Stimulated activated CD4-positive, alpha-beta T cell treated with anti-CD3 and anti-CD28 coated beads, Interleukin-2, amount 100 ng/mL, for 24 hours (primary cell): ENCODE measurements at places on chromosomes 4 and X.

GRCh38 chr4:120926358-120927025 lies 4.0 kb upstream of the PRDM5 start:
- no peak for DNase-seq

DNA sequence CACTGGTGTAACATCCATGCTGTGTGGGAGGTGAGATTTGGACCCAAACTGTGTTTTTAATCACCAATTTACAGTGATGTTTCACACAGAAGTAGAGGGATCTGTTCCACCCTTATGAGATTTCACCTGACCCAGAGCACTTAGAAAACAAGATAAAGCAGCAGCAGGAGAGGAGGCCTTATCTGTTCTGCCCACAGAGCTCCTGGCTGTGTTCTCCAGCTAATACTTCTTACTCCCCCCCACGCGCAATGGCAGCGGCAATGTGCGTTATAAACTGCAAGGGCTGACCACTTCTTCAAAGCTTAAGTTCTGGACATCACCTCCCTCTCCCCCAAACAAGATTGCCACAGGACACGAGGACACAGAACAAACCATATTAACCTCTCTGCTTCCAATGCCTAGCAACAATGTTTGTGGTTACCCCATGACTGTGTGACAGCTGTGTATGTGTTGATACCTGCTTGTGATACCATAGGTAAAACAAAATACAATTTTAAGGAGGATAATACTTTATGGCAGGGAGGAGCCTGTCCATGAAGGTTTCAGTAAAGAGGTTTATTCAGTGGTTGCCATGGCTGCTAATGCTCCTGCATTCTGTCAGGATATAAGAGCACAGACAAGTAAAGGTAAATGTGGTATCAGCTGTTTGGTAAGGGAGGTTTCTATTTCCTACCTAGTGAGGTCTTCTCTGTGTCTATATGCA lies 210.0 kb downstream of the SOWAHB start:
- no peak for DNase-seq

GRCh38 chr4:148216866-148217814 lies 225.1 kb downstream of the NR3C2 start:
- DNase-seq, result no peak

DNA sequence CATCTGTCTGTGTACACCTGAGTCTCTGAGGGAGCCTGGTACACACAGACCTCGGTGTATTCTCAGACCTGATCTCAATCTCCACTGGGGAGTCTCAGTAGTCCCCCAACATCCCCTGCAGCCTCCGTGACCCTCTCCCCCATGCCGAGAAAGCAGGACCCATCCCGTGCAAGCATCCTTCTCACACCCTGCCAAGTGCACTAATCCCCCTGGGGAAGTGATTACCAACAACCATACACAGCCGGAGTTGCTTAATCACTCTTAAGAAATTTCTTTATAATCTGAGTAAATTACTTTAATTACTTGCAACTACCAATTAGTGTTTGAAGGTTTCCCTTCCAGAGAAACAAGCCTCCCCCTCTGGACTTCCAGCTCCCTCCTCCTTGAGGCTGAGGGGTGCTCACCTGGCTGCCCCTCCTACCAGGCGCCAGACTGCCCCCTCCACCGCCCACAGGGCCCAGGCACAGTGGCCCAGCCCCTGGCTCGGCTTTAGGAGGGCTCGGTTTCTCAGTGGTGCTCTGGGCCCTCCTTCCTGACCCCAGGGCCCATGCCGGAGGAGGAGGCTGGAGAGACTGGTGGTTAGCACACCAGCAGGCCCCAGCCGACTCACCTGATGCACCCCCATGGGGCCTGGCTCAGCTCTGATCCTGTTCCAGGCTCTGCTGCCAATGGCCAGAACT lies 43.8 kb downstream of the PJA1 start:
- DNase-seq, result no peak

DNA sequence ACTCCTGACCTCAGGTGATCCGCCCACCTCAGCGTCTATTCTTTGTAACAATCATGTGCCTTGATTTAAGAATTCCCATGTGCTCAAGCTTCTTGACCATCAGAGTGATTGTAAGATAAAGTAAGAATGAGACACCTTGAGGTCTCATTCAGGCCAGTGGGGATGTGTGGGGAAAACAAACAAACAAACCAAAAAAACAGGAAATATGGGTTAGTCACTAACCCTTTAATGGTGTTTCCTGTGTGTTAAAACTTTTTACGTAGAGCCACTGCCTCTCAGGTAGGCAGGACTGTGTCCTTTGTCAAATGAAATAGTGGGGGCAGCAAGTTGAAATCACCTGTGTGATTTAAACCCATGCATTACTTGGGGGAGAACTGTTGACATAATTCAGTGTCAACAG lies 91.5 kb upstream of the DHRSX start:
- DNase-seq, result no peak

DNA sequence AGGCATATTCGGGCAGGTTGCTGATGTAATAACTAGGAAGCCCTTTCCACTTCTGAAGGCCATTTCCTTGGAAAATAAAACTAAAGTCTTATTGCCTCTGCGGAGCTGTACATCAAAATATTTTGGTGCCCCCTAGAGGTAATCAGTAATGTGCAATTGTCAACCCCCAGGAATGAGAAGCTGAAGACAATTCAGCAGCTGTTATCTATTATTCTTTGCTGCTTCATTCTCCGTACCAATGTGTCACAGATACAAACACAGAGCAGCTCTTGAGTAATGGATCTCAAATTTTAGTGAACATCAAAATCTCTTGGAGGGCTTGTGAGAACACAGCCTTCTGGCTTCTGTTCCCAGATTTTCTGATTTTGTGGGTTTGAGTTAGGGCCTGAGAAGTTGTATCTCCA lies 3.5 kb upstream of the SLIT2 start:
- no peak for DNase-seq

GRCh38 chr4:56238251-56238650 lies 149.0 kb downstream of the AASDH start:
- no peak for DNase-seq

DNA sequence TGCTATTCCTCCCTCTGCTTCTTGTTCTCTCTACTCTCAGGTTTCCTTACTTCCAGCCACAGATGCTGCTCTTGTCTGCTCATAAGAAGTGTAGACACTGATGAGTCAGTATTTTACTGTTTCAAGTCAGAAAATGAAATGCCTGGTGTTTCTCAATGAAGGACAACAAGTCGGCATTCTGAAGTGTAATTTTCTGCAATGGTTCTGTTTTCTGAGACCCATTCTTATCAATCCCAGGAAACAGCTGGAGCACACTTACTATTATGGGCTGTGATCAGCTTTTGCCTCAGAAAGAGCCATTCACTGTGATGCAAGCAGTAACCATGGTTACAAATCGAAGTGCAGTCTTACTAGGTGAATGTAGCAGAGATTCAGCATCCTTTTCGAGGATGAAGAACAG lies 42.0 kb downstream of the SLC4A4 start:
- no peak for DNase-seq

- DNase-seq, result peak; percentile 72
These were observed 42.1 kb downstream of the RHOH start for GRCh38 chr4:40238700-40239548.

DNA sequence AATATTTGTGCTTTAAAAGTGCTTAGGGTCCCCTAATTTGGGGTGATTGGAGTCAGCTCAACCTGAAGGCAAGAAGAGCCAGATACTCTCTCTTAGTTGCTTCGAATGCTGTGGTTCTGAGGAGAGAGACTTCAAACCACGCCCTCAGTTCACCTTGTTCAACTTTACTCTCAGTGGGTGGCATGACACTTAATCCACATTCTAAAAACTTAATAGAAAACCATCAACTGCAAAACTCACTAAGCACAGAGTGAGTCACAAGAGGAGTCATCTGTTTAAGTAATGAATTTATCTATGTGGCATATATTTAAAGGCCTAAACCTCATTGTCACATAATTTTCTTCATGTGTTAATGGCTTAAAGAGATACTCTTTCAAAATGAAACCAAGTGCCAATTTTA lies 99.5 kb upstream of the SLC4A4 start:
- DNase-seq, result no peak

- no peak for DNase-seq
These were observed 229.4 kb downstream of the LDB2 start for GRCh38 chr4:16669036-16669435.

GRCh38 chr4:88458104-88458740 lies 1.3 kb downstream of the HERC5 start:
- DNase-seq, result no peak

GRCh38 chr4:102141842-102142241 lies 203.4 kb downstream of the SLC39A8 start:
- DNase-seq, result no peak

GRCh38 chrX:1423215-1423614 lies 29.5 kb downstream of the ASMTL start:
- DNase-seq, result no peak

- DNase-seq, result no peak
These were observed 413.1 kb downstream of the PDGFC start for GRCh38 chr4:156558373-156559025.

DNA sequence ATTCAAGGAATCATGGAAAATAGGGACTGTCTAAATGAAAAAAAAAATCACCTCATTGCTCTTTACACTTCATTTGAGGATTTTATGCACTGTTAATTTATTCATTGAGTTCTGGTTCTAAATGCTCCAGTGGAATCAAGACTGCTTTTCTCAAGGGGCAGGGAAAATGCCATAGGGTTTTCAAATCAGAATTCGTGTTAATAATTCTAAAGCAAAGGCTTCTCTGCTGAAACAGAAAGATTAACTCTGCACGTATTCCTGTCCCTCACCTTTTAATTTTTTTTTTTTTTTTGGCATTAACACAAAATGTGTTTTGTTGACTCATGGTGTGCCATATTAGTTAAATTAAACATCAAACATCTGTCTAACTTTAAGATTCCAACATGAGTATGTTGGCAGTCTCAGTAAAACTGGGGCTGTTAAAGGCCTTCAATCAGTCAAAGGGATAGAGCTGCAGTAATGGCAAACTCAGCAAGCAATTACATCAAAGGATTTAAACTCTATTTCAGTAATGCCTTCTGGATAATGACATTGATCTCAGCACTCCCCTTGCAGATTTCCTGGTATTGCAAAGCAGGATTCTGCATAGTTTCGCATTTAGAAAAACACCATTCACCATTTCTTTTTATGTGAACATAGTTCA lies 878.1 kb downstream of the RAPGEF2 start:
- DNase-seq, result no peak

DNA sequence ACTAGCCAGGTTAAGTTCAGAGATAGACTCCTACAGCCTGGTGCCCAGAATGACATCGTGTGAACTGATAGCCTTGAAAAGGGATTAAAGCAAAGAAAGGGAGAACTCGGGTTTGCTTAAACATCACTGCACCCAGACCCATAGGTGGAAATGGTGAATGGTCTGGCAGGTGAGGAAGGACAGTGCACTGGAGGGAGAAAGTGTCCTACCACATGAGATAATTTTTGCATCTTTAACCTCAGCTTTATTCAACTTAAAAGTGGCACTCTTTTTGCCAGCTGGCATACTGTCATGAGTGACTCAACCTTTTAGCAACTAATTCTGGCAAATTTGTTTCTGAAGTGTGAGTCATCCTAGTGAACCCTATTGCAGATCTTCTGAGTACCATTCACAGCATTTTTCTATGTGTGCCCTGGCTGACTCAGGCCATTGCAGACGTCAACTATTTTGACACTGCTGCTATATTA lies 53.0 kb upstream of the DAPP1 start:
- DNase-seq, result peak; percentile 11

GRCh38 chr4:55887594-55887993 lies 34.1 kb downstream of the EXOC1 start:
- no peak for DNase-seq

GRCh38 chrX:113962343-113962742 lies 621.5 kb upstream of the HTR2C start:
- DNase-seq, result no peak

DNA sequence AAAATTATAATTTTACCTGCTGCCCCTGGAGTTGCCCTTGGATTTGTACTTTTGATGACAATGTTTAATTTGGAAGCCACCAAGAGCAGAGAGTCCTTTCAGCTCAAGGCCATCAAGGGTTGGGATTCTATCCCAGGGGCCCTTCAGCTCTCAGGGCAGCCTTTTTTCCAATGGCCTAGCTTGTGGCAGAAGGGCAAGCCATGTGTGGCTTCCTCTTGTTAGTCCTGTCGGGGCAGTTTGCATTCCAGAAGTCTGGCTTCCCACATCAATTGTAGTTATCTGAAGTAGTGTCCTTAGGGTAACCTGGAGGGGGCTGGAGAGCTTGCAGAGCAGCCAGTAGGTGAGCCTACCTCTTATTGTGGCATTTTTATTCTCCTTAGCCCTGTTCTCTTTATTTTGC lies 569.4 kb downstream of the TRAM1L1 start:
- DNase-seq, result no peak

DNA sequence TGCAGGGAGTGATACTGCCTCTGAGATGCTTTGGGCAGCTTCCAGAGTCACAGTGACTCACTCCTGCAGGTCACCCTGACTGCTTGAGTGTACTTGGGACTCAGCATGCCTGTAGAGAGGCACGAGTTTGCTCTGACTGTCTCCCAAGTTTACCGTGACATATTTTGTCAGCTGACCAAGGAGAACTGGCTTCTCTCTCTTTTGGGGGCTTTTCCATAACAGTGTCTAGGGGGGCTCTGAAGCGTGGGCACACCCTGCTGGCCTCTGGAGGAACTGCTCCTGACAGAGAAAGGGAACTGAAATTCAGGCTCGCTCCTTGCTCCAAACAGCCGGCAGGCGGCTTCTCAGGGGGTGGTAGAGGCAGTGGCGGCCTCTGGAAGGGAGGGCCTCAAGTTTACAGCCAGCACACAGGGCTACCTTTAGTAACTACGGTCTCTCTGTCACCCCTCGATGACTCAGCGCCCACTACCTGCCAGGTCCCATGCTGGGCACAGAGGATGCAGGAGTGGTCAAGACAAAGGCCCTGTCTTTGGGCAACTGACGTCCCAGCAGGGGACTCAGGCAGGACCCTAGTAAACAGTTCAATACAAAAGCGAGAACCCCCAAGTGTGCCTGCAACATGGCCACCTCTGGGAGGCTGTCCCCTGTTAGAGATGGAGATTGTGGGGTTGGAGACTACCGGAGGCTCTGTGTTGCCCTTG lies 17.8 kb downstream of the ZNF185 start:
- no peak for DNase-seq

DNA sequence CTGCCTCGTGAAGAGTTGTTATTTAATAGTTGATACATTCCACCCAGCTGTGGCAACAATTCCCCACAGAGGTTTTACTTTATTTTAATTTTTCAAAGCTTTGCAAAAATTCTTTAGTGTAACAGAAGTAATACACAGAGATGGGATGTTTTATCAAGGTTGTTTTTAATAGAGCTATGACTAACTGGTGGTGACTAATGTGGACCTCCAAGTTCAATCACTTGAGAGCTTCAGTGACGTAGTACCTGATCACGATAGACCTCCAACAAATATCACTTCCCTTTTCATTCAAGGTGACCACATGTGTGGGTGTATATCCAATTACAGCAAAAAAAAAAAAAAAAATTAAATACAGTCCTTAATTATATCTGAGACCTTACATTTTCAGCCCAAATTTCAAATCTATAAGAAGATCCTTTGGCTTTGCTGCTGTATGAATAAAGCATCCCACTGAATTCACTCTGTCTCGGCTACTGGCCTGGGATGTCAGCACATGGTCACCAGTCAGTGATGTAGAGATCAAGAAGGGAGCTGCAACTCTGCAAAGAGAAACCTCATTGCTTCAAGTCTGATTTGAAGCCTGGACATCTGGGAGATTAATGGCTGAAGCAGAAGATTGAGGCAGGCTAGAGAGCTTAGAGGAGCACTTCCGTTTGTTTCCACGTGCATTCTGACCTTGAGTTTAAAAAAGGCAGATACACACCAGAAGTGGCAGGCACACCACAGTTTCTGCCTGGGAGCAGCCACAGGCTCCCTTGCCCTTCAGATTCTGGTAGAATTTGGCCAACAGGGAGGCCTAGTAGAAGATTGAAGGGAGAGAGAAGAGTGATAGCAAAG lies 345.9 kb upstream of the NOCT start:
- no peak for DNase-seq
